ENCODE measurements at places on chromosomes 7 and 10. TPM values are rescaled to one million over a fixed set of nuclear protein-coding genes. Genes with fewer than 3 reads are reported as not detected.

KCNK18 gene
- total RNA-seq, result not detected

NME8 gene
- total RNA-seq, result not detected

ACTR3C gene
- total RNA-seq, result 7.3 TPM

NRAP gene
- total RNA-seq, result 0.31 TPM

MEST gene
- total RNA-seq, result 85.8 TPM

MBL2 gene
- total RNA-seq, result not detected

CCDC172 gene
- not detected for total RNA-seq

NEBL gene
- 61.1 TPM for total RNA-seq

ZNF365 gene
- 29.6 TPM for total RNA-seq

OR2A42 gene
- not detected for total RNA-seq

SHH gene
- total RNA-seq, result 0.62 TPM

SCART1 gene
- 0.47 TPM for total RNA-seq

NIPSNAP2 gene
- total RNA-seq, result 29.3 TPM

GTF2IRD1 gene
- 16.1 TPM for total RNA-seq

KEL gene
- total RNA-seq, result 3.0 TPM

CADPS2 gene
- total RNA-seq, result 20.9 TPM

NPVF gene
- not detected for total RNA-seq

UCMA gene
- total RNA-seq, result not detected

PRKCQ gene
- total RNA-seq, result 1.4 TPM

EPHB6 gene
- total RNA-seq, result 55.8 TPM

STAMBPL1 gene
- total RNA-seq, result 7.8 TPM

GPR141 gene
- total RNA-seq, result not detected

AGAP3 gene
- 85.6 TPM for total RNA-seq

ADCYAP1R1 gene
- total RNA-seq, result 53.0 TPM

PILRA gene
- 1.1 TPM for total RNA-seq

EPHA1 gene
- total RNA-seq, result not detected

HPS6 gene
- total RNA-seq, result 17.5 TPM

RAMP3 gene
- total RNA-seq, result 4.7 TPM

ZRANB1 gene
- 78.6 TPM for total RNA-seq

TRPV5 gene
- 0.31 TPM for total RNA-seq

RAPGEF5 gene
- total RNA-seq, result 81.4 TPM

VSTM2A gene
- total RNA-seq, result 58.6 TPM

ERCC6 gene
- total RNA-seq, result 28.5 TPM

AKR1E2 gene
- 49.0 TPM for total RNA-seq

STRA8 gene
- total RNA-seq, result not detected

YWHAG gene
- total RNA-seq, result 387 TPM

OLAH gene
- total RNA-seq, result 0.31 TPM

PDE6C gene
- not detected for total RNA-seq

ANXA8 gene
- total RNA-seq, result not detected

ELMO1 gene
- 78.9 TPM for total RNA-seq

Data from occipital lobe (tissue), 3 donors.